Gastrocnemius medialis (tissue), 4 donors: ENCODE measurements at places on chromosomes 4 and X. TPM values are rescaled to one million over a fixed set of nuclear protein-coding genes. Genes with fewer than 3 reads are reported as not detected.

GABRE gene
- total RNA-seq, result 1.4 TPM

CLDN22 gene
- not detected for total RNA-seq

SPANXA1 gene
- not detected for total RNA-seq

ADAMTS3 gene
- total RNA-seq, result not detected

EXOC1L gene
- total RNA-seq, result not detected

GRCh38 chrX:36510736-36511135, 497.4 kb upstream of the FAM47C start:
- DNase-seq, result no peak

DNA sequence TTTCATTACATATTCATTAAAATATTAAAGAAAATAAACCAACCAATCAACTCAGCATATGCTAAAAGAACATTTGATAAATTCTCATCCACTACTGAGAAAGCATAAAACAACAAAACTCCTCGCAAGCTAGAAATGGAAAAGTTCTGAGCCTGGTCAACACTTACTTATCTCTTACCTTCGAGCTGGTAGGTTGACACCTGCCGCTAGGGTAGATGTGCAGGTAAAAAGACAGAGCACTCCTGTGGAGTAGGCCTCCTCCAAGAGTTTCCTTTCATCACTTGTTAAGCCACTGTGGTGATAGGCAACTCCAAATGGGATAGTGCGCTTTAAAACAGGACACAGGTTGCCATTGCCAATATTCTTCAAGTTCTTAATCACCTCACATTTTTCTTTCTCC, 18.9 kb downstream of the HELQ start:
- no peak for DNase-seq

GRCh38 chrX:138191998-138192397, 519.5 kb downstream of the FGF13 start:
- no peak for DNase-seq

DNA sequence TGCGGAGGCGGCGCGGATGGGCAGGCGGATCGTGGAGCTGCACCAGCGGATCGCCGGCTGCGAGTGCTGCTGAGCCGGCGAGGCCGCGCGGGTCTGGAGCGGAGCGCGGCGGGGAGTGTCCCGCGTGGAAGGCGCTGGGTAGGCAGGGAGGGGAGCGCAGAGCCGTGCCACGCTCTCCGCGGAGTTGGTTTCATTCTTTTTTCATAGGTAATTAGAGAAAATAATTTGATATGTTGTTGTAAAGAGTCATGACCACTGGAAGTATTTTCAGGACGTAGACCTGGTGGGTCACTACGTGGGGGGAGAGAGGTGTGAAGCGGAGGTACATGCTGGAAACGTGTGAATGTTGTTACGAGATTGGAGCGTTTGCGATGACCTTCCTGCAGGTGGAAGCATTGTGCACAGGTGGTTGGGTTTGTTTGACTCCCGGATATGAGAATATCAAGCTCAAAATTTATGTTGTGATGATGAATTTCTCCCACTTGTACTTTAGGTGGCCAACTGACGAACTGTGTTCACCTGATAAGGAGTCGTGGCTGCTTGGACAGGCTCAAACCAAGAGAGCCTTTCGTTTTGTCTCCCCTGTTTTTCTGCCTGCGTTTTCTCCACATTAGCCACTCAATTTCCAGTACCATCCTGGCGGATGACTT, 19.1 kb upstream of the S100P start:
- no peak for DNase-seq

DNA sequence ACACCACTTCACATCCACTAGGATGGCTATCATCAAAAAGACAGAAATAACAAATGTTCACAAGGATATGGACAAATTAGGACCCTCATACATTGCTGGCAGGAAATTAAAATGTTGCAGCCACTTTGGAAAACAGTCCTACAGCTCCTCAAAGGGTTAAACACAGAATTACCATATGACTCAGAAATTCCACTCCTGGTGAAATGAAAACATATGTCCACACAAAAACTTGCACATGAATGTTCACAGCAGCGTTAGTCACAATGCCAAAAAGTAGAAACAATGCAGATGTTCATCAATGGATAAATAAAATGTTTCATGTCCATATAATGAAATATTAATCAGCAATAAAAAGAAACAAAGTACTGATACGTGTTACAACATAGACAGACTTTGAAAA, 15.1 kb downstream of the S100G start:
- DNase-seq, result no peak

- no peak for DNase-seq
Observed at GRCh38 chr4:185591679-185592141, 56.4 kb upstream of the PDLIM3 start.

DNA sequence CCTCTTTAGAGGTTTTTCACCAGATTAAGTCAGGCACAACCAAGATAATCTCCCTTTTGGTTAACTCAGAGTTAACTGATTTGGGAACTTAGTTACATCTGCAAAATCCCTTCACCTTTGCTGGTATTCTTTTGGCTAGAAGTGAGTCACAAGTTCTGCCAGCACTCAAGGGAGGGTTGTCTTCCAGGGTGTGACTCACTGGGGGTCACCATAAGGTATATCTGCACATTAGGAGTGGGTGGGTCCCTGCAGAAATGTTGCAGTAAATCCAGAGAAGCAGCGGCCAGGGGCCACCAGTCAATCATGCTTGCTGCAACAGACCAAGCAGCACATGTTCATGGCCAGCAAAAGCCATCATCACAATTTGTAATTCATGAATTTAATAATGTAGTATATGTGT, 59.8 kb upstream of the MAML3 start:
- no peak for DNase-seq

DNA sequence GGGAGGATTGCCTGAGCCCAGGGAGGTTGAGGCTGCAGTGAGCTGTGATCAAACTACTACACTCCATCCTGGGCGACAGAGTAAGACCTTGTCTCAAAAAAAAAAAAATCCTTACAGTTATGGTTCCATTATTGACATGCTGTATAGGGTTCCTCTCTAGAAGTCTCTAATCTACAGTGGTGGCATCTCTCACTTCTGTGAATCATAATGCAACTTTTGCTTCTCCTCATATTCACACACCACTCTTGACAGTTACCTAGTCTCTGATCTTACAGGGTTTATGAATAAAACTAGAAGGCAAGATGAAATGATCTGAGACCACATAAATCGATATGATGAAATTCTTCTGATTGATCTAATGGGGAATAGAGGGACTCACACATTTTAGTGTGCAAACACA, 40.6 kb downstream of the DOCK11 start:
- DNase-seq, result no peak

GRCh38 chr4:6932918-6933317, 23.3 kb downstream of the TBC1D14 start:
- DNase-seq, result no peak

DNA sequence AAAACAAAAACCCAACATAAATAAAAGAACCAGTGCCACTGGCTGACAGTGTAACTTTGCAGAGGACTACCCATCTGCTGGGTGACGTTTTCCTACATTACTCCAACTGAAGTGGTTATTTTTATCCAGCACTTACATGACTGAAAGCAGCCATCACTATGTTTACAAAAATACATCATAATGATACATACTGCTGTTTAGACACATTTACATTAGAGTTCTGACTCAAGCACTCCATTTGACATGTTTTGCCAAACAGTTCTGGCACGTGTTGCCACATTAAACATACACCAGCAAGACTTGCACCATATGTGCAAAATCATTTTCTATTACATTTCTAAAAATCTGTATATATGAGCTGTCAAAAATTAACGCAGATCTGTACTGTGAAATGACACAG, 39.6 kb downstream of the BEND4 start:
- no peak for DNase-seq

GRCh38 chr4:73396993-73397972, 6.8 kb upstream of the ALB start:
- DNase-seq, result no peak

DNA sequence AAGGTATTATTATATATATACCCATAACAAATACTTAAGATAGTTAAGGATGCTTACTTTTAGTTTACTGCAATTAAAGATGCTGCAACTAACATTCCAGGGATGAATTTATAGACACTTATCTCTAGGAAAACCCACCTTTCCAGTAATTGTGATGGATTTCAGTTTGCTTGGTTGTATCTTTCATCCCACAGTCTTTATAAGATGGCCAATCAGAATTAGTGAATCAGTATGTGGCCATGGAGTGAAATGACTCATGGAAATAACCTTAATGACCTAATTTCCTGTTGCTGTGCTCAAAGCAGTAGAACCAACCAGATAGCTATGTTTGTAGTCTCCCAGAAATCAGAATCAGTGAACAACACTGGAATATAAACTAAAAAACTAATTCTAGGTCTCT, 26.4 kb downstream of the MOSPD2 start:
- no peak for DNase-seq
